Heart left ventricle (tissue), 16 donors: ENCODE measurements at places on chromosomes 1 and 21.

DNA sequence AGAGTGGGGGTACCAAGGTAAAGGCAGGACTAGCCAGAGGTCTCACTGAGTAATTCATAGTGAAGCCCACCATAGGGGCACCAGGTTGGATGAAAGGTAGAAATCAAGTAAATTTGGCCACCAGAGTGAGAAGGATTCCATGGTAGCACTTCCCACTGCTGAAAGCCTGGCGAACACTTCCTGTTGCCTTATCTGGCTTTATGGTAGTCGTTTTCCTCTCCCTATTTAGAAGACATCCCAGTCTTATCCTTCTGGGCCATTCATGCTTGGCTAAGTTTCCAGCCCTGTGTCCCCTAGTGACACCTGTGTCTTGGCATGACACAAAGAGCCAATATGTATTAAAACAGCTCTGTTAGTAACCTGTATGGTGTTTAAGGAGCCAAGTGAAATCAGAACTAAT lies 74.3 kb upstream of the SIPA1L2 start:
- H3K4me3 ChIP-seq, result no peak overlapping the region
- no peak for DNase-seq
- H3K27me3 ChIP-seq, result no peaks in the 10 kb centered on the region
- H3K4me1 ChIP-seq, result peaks cover 19% of the 10 kb centered on the region
- no peak overlapping the region for H3K27ac ChIP-seq

GRCh38 chr1:232521660-232522059 lies 108.3 kb downstream of the SIPA1L2 start:
- peaks cover 26% of the 10 kb centered on the region for H3K4me1 ChIP-seq
- no peak overlapping the region for H3K4me3 ChIP-seq
- H3K27me3 ChIP-seq, result no peaks in the 10 kb centered on the region
- no peaks in the 10 kb centered on the region for H3K36me3 ChIP-seq
- H3K27ac ChIP-seq, result no peak overlapping the region

DNA sequence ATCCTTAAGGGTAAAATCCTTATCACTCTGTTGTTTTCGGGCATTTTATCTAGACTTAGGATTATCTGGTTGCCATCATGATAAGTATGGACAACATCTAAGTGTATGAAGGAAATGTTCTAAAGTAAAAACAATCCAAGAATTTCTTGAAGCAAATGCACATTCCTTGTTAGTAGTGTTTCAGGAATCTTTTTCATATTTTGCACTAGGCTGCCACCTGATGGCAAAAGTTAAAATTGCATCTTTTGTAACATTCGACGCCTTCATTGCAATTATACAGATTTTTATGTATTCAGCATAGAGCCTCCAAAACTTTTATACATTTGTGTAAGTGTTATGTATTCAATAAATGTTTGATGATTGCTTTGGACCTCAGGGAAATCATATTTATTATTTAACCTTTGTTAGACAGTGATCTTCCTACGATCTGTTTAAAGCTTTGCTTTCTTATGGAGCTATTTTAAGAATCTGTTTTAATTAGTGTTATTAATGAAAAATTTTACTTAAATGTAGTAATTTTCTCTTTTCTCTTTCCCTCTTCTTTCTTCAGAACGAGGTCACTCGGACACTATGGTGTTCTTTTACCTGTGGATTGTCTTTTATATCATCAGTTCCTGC lies 49.4 kb upstream of the KIAA1614 start:
- H3K27ac ChIP-seq, result no peak overlapping the region
- no peak overlapping the region for H3K4me3 ChIP-seq
- DNase-seq, result no peak
- H3K36me3 ChIP-seq, result peaks cover 29% of the 10 kb centered on the region

- H3K27me3 ChIP-seq, result no peaks in the 10 kb centered on the region
- DNase-seq, result no peak
- H3K4me3 ChIP-seq, result no peak overlapping the region
- no peaks in the 10 kb centered on the region for H3K4me1 ChIP-seq
Observed at GRCh38 chr1:77545970-77546369, 136.5 kb downstream of the ZZZ3 start.

DNA sequence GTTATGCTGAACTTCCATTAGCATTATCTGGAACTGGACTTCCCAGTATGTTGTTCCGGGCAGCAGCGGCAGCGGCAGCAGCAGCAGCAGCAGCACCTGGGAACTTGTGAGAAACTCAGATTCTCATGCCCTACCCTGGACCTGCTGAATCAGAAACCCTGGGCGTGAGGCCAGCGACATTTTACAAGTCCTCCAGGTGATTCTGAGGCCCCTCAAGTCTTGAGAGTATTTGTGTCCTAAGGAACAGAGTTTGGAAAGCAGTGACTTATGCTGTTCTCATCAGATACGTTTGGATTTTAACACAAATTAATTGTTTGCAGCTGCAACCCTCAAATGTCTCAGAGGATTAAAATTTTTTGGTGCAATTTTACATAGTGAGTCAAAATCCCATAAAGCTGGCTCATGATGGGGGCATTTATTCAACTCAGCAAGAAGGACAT lies 157.2 kb upstream of the KAZN start:
- peaks cover 3% of the 10 kb centered on the region for H3K27me3 ChIP-seq
- no peaks in the 10 kb centered on the region for H3K4me1 ChIP-seq
- H3K27ac ChIP-seq, result no peak overlapping the region
- H3K36me3 ChIP-seq, result no peaks in the 10 kb centered on the region
- H3K4me3 ChIP-seq, result no peak overlapping the region
